ENCODE measurements at places on chromosomes 7 and 10.

- no peak for DNase-seq
These were observed 370.3 kb downstream of the CDC14C start for GRCh38 chr7:49294611-49295010.

GRCh38 chr7:14009453-14010418 is 20.3 kb upstream of the ETV1 start:
- DNase-seq, result no peak

- no peak for DNase-seq
These were observed 54.6 kb upstream of the OPN4 start for GRCh38 chr10:86599729-86600128.

- DNase-seq, result no peak
These were observed 17.4 kb downstream of the CNNM2 start for GRCh38 chr10:102935505-102935904.

DNA sequence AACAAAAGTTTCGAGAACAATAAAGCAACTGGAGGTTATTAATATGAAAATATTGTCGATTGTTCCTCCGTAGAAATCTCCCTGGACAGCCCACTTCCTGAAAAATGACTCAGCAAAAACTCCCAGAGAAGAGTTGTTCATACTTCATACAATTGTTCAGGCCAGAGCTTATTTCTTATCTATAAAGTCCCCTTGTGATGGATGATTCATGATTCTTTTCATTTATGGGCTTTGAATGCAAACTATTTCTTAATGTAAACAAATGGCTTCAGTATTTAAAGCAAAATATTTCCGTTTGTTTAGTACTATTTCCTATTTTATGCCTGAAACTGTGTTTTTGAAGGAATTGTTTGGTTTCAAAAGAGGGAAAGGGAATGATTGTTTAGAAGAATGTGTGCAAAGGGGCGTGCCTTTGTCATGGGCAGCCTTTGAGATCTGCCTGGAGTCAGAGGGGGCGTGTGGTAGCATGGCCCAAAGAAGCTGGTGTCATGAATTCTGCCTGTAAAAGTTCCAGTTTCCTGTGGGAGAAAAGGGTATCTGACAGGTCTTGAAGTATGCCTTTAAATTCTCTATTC is 26.2 kb upstream of the EXOC6 start:
- no peak for DNase-seq

DNA sequence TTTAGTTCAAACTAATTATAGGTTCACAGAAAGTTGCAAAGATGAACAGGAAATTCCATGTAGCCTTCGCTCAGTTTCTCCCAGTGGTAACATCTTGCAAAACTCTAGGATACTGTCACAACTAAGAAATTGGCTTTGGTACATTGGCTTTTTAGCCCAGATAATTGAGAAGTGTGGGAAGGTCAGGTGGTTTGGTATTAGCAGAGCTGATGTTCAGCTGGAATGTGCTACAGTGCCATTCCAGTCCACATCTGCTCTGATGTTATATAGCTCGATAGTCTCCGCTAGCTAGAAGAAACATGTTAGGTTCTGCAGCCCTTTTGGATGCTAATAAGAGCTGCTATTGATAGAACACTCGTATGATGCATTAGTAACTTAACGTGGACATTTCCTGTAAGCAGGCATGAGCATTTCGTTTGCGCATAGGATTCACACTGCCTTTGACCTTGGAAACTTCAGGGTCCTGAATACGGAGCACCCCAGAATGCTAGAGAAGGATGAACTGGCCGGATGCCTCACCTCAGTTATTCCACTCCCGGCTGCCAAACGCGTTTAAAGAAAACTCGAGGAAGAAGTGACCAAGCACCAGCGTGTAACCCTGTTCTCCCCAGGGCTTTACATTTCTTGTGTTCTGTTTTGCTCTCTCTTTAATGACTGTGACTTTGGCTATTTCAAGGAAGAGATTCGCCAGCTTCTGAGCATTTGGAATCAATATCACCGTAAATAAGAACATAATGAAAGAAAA is 271.4 kb downstream of the GALNT17 start:
- no peak for DNase-seq

DNA sequence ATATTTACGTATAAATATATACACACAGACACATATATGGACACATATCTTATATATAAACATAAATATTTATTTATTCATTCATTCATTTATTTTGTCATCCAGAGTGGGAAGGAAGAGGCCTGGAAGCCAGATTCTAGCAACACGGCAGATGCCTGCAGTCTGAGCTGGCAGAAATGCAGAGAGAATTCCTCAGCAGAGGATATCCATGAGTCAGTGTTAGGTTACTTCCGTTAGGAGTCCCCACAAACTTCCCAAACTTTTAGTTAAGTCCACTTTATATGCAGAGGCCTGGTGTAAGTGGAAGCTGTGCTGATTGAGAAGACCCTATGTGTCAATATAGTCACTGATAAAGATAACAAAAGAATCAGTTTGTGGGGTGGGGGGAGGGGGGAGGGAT is 89.6 kb downstream of the PPP1R17 start:
- no peak for DNase-seq

GRCh38 chr10:111835574-111835973 is 348.0 kb downstream of the GPAM start:
- no peak for DNase-seq

GRCh38 chr7:101882595-101883564 is 65.5 kb downstream of the CUX1 start:
- no peak for DNase-seq

DNA sequence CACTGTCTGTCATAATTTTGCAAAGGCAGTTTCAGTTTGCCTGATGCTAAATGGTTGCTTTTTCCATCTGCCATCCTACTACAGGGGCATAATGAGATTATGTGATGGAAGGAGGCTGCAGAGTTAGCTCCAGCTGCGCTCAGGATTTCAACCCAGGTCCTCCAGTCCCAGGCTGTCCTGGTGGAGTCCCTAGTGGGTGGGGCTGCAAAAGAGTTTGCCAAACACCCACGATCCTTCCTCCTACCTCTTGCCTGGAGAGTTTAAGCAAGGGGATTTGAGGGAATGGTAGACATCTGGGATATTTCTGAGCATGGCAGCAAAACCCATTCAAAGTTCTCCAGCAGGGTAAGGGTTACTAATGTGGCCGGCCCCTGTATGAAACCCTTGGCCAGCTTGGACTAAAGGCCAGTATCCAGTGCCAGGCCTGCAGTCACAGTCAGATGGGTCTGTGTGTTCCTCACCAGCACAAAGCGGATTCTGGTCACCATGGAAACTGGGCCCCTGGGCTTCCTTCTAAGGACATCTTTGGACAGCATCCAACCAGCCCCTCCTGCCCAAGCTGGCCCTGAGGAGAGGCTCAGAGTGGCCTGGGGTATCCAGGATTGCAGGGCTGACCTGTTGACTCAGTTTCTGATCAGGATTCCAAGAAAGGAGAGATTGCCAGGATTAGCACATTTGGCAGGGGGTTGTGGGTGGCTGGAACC is 42.7 kb upstream of the CHST3 start:
- DNase-seq, result no peak

DNA sequence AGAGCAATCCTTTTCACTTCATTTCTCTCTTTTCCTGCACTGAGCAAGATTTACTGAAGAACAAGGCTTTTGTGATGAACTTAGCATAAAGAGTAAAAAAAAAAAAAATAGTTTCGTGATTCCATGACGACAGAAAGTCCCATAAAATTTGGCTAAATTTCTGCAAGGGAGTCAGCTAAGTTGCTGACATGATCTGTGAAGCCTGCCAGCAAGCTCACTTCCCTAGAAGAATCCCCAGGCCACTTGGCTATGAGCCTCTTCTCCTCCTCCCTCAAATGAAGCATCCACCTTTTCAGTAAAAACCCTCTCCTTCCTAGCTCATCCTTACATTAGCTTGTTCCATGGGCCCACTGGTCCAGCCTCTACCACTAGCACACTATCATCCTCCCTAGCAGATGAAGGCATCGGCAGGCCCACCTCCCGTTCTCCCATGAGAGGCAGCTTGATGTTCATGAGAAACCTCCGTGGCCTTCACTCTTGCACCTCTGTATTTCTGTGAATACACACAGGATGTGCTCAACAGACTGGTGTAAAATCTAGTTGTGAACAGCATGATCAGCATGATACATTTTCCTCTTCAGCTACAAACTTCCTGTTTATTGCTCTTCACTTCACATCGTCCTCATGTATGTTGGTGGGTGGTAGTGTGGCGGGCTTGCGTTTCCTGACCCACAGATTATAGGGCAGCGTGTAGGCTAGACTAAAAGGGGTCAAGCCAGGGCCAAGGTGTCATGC is 30.9 kb downstream of the GIMAP8 start:
- DNase-seq, result peak; percentile 75

- DNase-seq, result no peak
These were observed 164.5 kb upstream of the NPVF start for GRCh38 chr7:25392588-25393338.

GRCh38 chr7:28984631-28985030 is 26.5 kb upstream of the TRIL start:
- no peak for DNase-seq

DNA sequence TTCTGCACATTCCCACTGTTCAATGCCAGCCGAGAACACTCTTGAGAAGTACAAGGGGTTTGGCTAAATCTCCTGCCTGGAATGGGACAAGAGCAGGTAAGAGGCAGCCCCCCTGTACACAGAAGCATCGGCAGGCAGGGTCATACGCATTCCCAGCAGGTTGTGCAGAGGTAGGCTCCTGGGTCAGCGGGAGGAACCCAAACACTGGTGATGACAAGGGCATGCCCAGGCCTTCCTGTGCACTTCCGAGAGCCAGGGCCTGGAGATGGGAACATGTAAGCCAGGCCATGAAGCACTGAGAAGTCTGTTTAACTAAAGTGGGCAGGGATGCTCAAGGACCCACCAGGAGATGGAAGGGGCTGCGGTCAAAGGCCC is 130.3 kb upstream of the CHST15 start:
- no peak for DNase-seq

GRCh38 chr10:98696516-98696915 is 249.8 kb upstream of the HPS1 start:
- DNase-seq, result no peak

GRCh38 chr7:41045556-41046123 is 657.2 kb downstream of the INHBA start:
- no peak for DNase-seq

- no peak for DNase-seq
These were observed 743 bp upstream of the POR start for GRCh38 chr7:75914169-75914654.

DNA sequence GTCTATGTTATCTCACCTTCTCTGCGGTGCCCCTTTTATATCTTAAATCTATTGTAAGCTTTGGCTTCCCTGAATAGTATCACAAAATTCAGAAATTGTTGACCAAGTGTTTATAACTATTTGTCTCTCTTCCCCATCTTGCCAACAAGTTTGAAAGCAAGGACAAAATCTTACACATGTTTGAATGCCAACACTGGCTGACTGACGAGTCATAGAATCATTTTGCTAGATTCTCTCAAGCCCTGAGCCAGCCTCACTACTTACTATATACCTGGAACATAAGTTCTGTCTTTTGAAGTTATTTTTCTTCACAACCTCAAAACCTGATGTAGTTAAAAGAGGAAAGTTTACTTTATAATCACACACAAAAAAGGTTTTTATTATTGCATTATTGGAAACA is 700.7 kb downstream of the PHTF2 start:
- no peak for DNase-seq

- peak; percentile 75 for DNase-seq
These were observed 1.3 kb downstream of the CYTH3 start for GRCh38 chr7:6271060-6271658.

- DNase-seq, result no peak
These were observed 305.6 kb upstream of the PITRM1 start for GRCh38 chr10:3478153-3478552.

DNA sequence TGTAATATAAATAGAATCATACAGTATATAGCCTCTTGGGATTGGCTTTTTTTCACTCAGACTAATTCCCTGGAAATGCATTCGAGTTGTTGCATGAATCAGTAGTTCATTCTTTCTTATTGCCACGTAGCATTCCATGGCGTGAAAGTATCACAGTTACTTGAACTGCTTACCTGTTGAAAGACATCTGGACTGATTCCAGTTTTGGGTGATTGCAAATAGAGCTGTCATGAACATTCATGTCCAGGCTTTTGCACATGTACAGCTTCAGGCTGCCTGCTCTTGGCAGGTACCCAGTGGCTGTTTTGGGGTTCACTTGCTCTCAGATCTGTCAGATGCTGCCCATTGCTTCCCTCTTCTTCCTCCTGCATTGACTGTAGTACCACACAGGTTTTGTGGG is 54.9 kb downstream of the LRGUK start:
- DNase-seq, result no peak

GRCh38 chr7:5428478-5429252 is 5.0 kb upstream of the TNRC18 start:
- no peak for DNase-seq

- no peak for DNase-seq
These were observed 150.2 kb upstream of the CACNA2D1 start for GRCh38 chr7:82593780-82594179.

- peak; percentile 77 for DNase-seq
These were observed at the start of gene MNX1 for GRCh38 chr7:157010588-157011332. MNX1 (minus strand) TSS chr7:157010663; CDS start chr7:157010350, 313 bp downstream.

DNA sequence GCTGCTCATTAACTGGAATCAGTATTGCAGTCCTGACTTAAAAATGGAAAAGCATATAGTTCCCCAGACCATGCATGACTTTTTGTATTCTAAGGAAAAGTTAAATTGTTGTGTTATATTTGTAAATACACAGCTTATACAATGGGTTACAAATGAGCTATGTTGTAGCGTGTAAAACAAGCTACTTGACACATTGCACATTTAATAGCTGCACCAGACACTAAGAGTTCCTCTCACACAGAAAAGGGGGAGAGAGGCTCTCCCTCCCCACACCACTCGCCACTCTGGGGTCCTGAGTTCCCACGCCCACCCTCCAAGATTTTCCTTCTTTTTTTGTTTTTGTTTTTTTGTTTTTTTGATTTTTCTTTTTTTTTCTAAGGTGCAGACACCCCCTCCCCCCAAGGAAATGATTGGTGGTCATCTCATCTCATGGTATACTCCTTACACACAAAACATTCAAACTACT is 6.3 kb downstream of the KLF6 start:
- DNase-seq, result no peak

DNA sequence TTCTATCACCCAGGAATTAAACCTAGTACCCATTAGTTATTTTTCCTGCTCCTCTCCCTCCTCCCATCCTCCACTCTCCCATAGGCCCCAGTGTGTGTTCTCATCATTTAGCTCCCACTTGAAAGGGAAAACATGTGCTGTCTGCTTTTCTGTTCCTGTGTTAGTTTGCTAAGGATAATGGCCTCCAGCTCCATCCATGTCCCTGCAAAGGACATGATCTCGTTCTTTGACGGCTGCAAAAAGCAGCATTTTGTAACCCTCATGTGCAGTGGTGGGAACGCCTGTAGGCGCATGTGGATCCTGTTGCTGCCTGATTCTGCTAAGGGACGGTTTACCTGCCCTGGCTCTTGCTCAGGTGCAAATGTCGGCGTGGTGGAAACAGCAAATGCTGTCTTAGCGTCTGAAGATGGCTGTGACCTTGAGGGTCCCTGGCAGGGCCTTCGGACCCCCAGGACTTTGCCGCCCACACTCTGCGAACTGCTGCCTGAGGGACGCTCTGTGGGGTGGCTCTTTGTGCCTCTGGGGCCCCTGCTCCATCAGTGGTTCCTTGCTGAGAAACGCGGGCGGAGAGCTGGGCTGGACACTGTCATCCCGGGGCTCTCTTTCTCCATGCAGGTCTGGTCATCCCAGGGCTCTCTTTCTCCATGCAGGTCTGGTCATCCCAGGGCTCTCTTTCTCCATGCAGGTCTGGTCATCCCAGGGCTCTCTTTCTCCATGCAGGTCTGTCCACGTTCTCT is 5.6 kb upstream of the MTG1 start:
- DNase-seq, result peak; percentile 61

GRCh38 chr10:73086816-73087215 is 9.8 kb downstream of the P4HA1 start:
- no peak for DNase-seq

GRCh38 chr7:99080679-99081078 is 63.2 kb downstream of the SMURF1 start:
- DNase-seq, result no peak

All from activated effector memory CD4-positive, alpha-beta T cell treated with anti-CD3 and anti-CD28 coated beads, Interleukin-2, amount 50 U/mL, for 16 hours (primary cell).